Progenitor cell of endocrine pancreas (in vitro differentiated cells): ENCODE measurements at places on chromosomes 12 and 14. TPM values are rescaled to one million over a fixed set of nuclear protein-coding genes. Genes with fewer than 3 reads are reported as not detected.

The RAB15 gene
- 27.6 and 28.6 TPM in 2 replicates for total RNA-seq

GRCh38 chr12:109892748-109893147, 7.3 kb upstream of the TCHP start:
- H3K27me3 ChIP-seq = peaks cover 11% of the 10 kb centered on the region
- H3K36me3 ChIP-seq = no peaks in the 10 kb centered on the region

DNA sequence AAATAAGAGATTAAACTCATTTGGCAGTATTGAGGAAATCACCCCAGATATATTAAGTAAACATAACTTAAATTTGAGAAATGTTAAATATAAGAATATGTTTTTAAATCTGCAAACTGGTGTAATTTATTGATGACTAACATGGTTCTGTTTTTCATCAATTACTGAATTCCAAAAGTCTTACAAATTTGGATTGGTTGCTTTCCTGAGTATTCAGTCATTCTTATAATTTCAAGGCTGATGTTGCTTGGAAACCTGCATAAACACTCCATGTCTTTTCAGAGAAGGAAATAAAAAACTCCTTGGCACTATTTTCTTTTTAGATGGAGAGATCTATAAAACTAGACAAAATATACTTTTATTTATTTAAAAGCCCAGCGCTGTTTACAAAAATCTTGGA, 71.7 kb downstream of the NOVA1 start:
- peaks cover 11% of the 10 kb centered on the region for H3K4me1 ChIP-seq
- H3K27me3 ChIP-seq = no peaks in the 10 kb centered on the region
- no peak overlapping the region for H3K27ac ChIP-seq
- no peaks in the 10 kb centered on the region for H3K36me3 ChIP-seq
- no peak for DNase-seq
- H3K4me3 ChIP-seq = no peak overlapping the region

The TAS2R7 gene
- not detected in 2 replicates for total RNA-seq

- no peak overlapping the region for H3K4me3 ChIP-seq
- H3K27me3 ChIP-seq = no peaks in the 10 kb centered on the region
- H3K27ac ChIP-seq = no peak overlapping the region
- H3K36me3 ChIP-seq = peaks cover 3% of the 10 kb centered on the region
- H3K4me1 ChIP-seq = no peaks in the 10 kb centered on the region
Measured at GRCh38 chr14:28077021-28077420, 689.6 kb upstream of the FOXG1 start.

The PAPLN gene
- total RNA-seq = 2.0 and 2.7 TPM in 2 replicates

The TMTC1 gene
- total RNA-seq = 18.1 and 19.2 TPM in 2 replicates

DNA sequence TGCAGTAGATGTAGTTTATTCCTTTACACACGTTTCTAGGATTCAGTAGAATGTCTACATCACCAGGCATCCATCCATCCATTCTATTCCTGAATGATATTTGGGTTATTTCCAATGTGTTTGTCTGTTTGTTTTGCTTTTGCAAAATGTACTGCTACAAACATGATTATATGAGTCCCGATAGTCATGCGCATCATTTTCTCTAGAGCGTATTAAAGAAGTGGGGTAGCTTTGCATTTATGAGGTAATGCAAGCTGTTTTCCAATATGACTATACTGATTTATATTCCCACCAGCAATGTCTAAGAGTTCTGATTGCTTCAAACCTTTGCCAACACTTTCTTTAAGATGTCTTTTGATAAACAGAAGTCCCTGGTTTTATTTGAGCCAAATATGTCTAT, 253.2 kb downstream of the NOVA1 start:
- DNase-seq = no peak
- no peaks in the 10 kb centered on the region for H3K27me3 ChIP-seq
- H3K4me3 ChIP-seq = no peak overlapping the region
- no peaks in the 10 kb centered on the region for H3K4me1 ChIP-seq
- no peaks in the 10 kb centered on the region for H3K36me3 ChIP-seq
- H3K27ac ChIP-seq = no peak overlapping the region

The SERPINA10 gene
- 2.6 and 3.2 TPM in 2 replicates for total RNA-seq

DNA sequence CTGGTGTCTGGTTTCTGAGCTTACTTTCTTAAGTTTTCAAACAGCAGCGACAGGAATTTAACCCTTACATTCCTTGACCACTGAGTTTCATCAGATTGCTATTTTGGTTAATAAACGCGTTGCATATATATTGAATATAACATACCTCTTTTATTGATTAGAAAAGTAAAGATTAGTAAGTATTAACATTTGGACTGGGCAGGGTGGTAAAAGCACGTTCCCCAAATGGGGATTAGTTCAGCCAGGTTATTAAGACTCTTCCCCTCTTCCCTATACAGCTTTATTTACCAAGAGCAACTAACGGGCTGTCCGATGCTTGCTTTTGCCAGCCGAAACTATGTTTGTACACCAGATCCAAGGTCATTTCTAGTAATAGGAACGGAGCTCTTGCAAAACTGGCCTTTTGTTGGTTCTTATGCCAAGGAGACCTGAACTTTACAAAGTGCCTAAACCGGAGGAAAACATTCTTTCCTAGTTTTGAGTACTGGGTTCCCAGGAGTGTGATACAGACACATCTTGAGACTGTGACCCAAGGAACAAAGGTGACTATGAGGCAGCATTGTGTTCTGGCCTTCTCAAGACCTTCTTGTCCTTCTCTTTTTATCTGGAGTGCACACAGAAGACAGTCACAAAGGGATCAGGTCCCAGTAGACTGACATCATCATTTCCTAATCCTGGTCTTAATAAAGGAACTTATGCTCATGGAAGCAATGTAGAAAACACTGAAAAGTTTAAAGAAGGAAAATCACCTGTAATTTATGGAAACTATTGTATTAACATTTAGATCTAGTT, 2.6 kb downstream of the GLRX5 start:
- no peak overlapping the region for H3K27ac ChIP-seq
- no peaks in the 10 kb centered on the region for H3K27me3 ChIP-seq
- H3K4me1 ChIP-seq = peaks cover 33% of the 10 kb centered on the region
- H3K36me3 ChIP-seq = no peaks in the 10 kb centered on the region

DNA sequence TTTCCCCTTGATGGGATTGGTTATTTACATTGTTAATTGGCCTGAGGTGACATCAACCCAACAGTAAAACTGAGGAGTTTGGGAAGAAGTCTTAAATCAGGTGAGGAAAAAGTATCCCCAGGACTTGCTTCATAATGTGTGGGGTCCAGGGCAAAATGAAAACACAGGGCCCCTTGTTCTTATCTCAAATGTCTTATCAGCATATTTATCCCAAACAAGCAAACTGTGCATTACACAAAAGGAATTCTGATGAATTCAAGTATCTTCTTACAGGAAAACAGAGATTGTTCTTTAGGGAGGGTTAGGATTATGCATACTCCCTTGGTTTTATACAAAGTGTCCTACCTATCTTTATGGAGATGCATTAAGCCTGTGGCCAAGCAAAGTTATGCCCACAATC, 178.4 kb downstream of the SPTSSA start:
- DNase-seq = no peak
- no peaks in the 10 kb centered on the region for H3K27me3 ChIP-seq
- peaks cover 2% of the 10 kb centered on the region for H3K36me3 ChIP-seq
- H3K4me1 ChIP-seq = no peaks in the 10 kb centered on the region
- H3K4me3 ChIP-seq = no peak overlapping the region

DNA sequence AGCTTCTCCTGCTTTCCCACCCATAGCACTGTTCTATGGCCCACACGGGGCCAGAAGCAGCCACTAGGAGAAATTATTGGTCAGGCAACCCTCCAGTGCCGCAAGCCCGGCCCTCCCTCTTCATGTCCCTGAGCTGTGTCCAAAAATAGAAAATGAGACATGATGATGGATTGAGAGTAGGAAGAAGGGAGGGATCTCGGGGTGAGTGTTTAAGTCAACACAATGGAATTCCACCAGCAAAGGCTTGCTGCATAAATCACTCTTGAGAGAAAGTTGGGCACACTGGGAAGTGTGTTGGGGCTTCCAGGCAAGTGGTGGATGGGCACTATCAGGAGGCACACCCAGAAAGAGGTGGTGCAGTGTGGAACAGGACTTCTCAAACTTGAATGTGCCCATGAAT, 94.2 kb downstream of the LLPH start:
- peaks cover 5% of the 10 kb centered on the region for H3K4me1 ChIP-seq
- peaks cover 12% of the 10 kb centered on the region for H3K27me3 ChIP-seq
- H3K36me3 ChIP-seq = no peaks in the 10 kb centered on the region
- H3K4me3 ChIP-seq = no peak overlapping the region
- no peak for DNase-seq

The ARHGEF25 gene
- 17.0 and 18.4 TPM in 2 replicates for total RNA-seq

The TUNAR gene
- total RNA-seq = 4.0 and 4.6 TPM in 2 replicates

- H3K4me1 ChIP-seq = peaks cover 3% of the 10 kb centered on the region
- H3K36me3 ChIP-seq = no peaks in the 10 kb centered on the region
- H3K4me3 ChIP-seq = no peak overlapping the region
- H3K27ac ChIP-seq = no peak overlapping the region
Measured at GRCh38 chr12:46442738-46443137, 70.2 kb upstream of the SLC38A2 start.

GRCh38 chr12:113819495-113819894, 146.6 kb downstream of the RBM19 start:
- peaks cover 12% of the 10 kb centered on the region for H3K27me3 ChIP-seq
- H3K4me3 ChIP-seq = no peak overlapping the region
- no peaks in the 10 kb centered on the region for H3K4me1 ChIP-seq
- DNase-seq = no peak

DNA sequence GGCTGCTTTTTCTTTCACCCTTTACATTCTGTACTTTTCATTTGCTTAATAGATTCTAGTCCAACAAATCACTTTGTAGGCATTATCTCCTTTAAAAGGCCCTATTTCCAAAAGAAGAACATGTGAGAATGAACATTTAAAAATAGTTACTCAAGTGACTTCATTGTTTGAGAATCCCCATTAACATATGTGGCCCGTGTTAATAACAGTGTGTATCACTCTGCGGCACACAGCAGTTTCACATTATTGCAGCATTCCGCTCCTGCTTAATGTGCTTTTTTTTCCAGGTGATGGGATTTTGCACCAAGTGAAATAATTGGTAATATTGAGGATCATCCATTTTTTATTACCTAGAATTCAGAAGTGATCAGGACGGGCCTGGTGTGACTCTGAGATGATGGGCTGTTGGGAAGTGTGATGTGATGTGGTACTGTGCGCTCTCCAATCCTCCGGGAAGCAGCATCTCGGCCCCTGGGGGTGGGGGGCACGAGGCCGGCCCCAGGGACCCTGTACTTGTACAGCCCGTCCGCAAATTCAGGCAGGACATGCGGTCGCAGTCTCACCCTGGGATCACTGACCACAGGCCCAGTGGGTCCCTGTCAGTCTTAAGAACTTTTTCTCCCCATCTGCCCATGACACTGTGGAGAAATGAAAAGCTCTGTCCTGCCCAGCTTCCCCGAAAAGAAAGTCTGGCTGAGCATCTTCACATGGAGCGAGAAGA, 32.9 kb downstream of the SLC15A4 start:
- no peaks in the 10 kb centered on the region for H3K4me1 ChIP-seq
- no peaks in the 10 kb centered on the region for H3K27me3 ChIP-seq
- H3K4me3 ChIP-seq = no peak overlapping the region
- no peak for DNase-seq
- peaks cover 19% of the 10 kb centered on the region for H3K36me3 ChIP-seq

DNA sequence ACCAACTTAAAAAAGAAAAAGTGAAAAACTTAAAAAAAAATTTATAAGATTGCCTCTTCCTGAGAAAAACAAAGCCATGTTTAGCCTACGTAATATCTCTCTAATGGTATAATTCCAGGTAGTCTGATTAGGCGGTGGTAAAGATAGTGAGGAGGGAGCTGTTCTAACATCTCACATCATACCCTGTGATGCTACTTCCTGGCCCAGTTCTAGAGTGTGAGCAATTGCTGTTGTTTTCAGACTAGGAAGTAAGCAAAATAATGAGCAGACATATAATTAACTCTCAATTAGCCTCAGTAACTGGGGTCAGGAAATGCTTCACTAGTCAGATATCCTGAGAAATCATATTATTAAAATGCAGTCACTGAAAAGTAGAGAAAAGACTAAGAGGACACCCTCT, 113.9 kb downstream of the PHLDA1 start:
- no peaks in the 10 kb centered on the region for H3K36me3 ChIP-seq
- peaks cover 25% of the 10 kb centered on the region for H3K4me1 ChIP-seq
- H3K4me3 ChIP-seq = no peak overlapping the region
- no peaks in the 10 kb centered on the region for H3K27me3 ChIP-seq
- H3K27ac ChIP-seq = no peak overlapping the region

DNA sequence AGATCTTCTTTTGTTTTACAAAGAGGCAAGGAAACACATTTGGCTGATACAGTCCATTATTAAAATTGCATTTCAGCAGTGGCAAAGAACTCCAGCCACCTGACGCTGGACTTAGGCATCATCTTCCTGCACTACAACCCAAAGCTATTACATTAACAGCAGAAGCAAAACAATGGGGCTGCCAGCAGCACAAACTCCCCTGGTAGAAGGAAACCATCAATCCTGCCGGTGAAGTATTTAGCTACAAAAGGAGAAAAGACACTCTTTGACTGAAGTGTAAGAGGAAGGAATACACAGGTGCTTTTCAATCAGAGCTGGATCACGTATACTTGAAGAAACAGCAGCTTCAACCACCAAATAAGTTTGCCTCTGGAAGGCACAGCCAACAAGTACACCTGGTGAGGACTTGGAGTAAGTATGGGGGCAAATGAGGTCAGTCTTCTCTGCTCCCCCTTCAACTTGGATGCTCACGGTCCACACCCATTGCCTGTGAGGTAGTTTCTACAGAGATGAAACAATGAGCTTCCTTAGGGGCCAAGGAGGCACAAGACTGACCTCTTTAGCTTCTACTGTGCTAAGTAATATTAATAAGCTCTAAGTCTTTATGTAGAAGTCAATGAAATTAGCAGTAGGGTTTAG, 125.9 kb upstream of the FOXN3 start:
- no peak overlapping the region for H3K4me3 ChIP-seq
- no peaks in the 10 kb centered on the region for H3K36me3 ChIP-seq
- peak overlapping the region; percentile 77 for H3K27ac ChIP-seq
- no peak for DNase-seq
- H3K4me1 ChIP-seq = peaks cover 20% of the 10 kb centered on the region

DNA sequence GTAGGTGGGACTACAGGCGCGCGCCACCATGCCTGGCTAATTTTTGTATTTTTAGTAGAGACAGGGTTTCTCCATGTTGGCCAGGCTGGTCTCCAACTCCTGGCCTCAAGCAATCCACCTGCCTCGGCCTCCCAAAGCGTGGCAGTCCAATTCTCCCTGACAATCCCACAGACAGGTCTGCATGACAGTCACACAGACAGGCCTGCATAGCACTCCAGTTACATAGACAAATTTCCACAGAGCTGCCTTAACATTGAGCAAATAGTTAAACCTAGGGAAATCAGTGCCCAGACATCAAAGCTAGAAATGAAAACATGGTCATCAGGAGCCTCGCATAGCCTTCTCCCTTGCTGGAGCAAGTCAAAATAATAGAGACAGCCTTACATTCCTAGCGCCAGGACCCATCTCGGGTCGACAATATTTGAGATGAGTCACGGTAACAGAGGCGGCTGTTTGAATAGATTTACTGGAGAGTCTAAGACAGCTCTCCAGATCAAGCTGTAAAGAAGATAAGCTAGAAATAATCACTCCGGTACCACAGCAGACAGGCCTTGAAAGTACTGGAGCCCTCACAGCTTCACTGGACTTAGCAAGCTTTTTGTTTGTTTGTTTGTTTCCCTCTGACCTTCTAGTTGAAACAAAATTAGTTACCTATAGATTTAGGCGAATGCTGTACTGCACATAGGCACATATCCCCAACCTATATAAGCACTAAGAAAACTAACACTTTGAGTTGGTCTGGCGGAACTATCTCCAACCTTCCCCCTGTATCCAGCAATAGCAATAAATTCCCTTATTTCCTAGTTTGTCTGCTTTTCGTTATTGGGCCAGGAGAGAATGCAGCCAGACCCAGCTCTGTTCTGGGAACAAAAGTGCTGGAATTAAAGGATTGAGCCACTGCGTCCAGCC, 23.8 kb upstream of the PYROXD1 start:
- no peak overlapping the region for H3K4me3 ChIP-seq
- H3K27ac ChIP-seq = no peak overlapping the region
- no peak for DNase-seq
- H3K36me3 ChIP-seq = no peaks in the 10 kb centered on the region

GRCh38 chr14:51929166-51929565, 60.2 kb upstream of the RTRAF start:
- H3K27me3 ChIP-seq = peaks cover 8% of the 10 kb centered on the region
- no peaks in the 10 kb centered on the region for H3K36me3 ChIP-seq
- no peak overlapping the region for H3K4me3 ChIP-seq
- no peak overlapping the region for H3K27ac ChIP-seq
